Breast epithelium (tissue), 4 donors: ENCODE measurements at places on chromosomes 1 and 21.
A peak's percentile ranks its signal among the peaks of the same experiment; 100 is the strongest.

DNA sequence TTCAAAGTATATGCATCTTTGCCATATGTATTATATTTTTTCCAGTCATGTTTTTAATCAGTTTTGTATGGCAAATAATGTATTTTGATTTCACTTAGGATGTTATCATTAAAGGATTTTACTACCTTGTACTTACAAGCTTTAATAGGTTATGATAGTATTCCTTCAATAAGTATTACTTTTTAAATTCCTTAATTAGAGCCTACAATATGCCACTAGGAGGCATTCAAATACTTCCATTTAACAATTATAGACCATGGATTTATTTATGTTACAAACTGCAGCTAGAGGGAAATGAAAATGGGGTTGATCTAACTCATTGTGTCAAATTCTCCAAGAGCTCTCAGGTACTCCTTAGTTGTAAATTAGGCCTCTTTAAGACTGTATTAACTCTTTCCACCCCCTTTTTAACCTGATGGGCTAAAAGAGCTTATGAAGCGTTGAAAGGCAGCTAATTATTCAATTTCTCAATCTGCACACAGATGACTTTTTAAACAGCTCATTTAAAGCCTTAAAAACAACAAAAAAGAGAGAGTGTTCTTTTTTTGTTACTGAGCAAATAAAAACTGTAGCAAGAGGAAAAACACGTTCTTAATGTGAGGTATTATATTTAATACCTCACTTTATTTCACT, 156.2 kb downstream of the DENND1B start:
- no peak for DNase-seq

- no peak for DNase-seq
Measured at GRCh38 chr1:157240495-157241184, 102.4 kb upstream of the ETV3 start.

GRCh38 chr1:11339346-11340232, 66.6 kb downstream of the UBIAD1 start:
- no peak for DNase-seq

GRCh38 chr21:37276377-37276776, 9.2 kb upstream of the VPS26C start:
- DNase-seq: no peak

- DNase-seq: no peak
Measured at GRCh38 chr1:185207980-185208602, 51.1 kb downstream of the SWT1 start.

DNA sequence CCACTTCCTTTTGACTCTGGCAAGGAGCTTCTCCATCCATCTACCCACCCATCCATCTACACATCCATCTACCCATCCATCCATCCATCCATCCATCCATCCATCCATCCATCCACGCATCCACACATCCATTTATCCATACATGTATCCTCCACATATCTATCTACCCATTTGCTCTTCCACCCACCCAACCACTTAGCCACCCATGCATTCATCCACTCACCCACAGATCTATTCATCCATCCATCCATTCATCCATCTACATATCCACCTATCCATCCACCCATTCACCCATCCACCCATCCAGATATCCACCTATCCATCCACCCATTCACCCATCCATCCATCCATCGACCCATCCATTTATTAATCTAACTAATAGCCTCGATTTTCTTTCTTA, 23.0 kb upstream of the KANK4 start:
- DNase-seq: no peak

DNA sequence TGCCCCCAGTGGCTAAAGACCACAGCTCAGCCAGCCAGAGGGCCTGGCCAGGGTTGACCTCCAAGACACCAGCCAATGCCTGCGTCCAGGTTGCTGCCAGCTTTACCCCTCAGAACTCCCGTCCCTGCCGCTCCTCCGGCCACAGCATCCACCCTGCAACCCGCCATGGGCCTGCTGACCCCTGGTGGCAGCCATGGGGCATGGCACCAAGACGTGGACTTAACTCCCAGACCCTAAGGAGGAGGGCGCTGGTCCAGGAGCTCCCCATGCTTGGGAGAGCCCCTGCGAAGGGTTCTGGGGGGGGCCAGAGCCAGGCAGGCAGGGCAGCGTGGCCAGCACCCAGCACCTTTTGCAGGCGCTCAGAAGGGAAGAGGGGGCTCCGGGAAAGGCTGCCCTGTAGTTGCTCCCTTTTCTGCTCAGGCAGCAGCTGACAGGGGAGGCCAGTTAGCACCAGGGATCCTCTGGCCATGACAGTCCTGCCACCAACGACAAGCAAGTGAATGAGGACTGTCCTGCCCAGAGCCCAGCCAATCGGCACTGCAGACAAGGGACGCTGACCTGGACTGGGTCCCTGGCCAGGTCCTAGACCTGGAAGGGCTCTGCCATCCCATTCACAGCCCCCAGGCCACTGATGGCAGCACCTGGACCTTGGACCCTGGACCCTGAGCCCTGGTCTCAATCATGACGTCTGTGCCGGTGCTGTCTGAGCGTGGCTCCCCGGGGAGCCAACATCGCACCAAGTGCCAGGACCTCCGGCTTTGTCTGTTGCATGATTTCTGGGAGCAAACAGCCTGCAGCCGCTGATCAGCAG, 246.2 kb downstream of the NPHP4 start:
- DNase-seq: peak; percentile 59

DNA sequence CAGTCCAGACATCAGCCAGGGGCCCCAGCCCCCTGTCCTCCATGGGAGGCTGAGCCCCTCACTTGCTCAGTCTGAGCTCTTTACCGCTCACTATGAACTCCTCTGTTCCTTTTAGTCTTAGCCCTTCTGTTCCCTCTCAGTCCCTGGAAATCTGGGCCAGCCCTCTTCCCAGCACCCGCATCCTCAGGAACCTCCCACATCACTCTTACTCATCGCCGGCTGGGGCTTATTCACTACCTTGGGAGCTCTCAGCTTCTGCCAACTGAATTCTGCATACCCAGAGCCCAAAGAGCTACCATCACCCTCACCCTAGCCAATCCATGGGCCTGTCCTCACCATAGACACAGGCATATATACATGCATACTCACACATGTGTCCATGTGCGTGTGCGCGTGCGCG, 11.5 kb downstream of the KNCN start:
- DNase-seq: no peak

GRCh38 chr1:162756523-162756922, 34.0 kb upstream of the HSD17B7 start:
- no peak for DNase-seq

- no peak for DNase-seq
Measured at GRCh38 chr1:27416387-27417111, 24.1 kb downstream of the GPR3 start.

GRCh38 chr1:6499296-6499695, 7.8 kb upstream of the PLEKHG5 start:
- no peak for DNase-seq

DNA sequence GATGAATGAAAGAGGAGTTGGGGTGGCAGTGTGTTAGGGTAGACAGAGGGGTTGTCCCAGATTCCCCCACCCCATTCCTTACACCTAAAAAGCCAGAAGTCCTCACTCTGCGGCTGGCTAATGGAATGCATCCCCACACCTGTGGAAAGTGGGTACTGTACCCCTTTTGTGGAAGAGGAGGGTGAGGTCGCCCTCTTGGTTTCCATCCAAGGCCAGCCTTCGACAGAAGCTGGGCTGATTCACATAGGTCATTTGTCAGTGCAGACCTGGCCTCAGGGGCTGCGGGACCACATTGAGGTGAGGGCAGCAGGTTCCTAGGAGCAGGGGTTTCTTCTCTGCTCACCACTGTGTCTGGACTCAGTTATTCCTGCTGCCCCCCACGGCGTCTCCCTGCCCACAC, 671.6 kb downstream of the MATN1 start:
- DNase-seq: no peak

GRCh38 chr21:44571844-44572782, 1.4 kb upstream of the KRTAP10-4 start:
- no peak for DNase-seq

DNA sequence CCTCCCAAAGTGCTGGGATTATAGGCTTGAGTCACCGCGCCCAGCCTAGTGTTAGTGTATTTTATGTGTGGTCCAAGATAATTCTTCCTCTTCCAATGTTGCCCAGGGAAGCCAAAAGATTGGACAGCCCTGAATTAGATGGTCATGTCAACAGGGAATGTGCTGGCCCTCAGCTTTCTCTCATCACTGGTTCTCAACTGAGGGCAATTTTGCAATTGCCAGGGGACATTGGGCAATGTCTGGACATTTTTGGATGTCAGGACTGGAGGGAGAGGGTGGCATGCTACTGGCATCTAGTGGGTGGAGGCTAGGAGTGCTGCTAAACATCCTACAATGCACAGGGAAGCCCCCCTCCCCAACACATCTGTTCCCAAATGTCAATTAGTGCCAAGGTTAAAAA, 95.0 kb downstream of the LAMC2 start:
- DNase-seq: no peak

DNA sequence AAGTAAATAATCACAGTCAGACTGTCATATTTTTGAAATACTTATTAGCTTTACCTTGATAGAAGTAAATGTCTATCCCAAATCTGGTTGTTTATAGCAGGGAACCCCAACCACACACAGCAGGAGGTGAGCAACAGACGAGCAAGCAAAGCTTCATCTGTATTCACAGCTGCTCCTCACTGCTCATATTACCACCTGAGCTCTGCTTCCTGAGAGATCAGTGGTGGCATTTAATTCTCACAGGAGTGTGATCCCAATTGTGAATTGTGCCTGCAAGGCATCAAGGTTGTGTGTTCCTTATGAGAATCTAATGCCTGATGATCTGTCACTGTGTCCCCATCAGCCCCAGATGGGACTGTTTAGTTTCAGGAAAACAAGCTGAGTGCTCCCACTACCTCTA, 104.3 kb downstream of the GPATCH2 start:
- DNase-seq: no peak
